Ecto neural progenitor cell (in vitro differentiated cells): ENCODE measurements at places on chromosomes 5 and 9.

DNA sequence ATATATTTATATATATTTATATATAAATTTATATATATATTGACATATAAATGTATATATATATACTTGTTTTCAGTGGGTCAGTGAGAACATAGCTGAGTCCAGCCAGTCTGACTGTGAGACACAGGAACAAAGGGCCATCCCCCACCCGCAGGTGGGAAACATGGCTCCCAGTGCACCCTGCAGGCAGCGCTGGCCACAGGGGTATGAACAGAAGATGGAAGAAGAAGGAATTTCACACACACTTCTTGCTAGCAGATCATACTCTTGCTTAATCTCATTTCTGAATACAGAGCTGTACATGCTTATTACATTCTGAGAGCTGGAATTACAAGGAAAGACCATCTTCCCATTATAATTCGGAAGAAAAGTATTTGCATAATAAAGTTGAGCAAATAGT, 595.4 kb downstream of the IRX1 start:
- DNase-seq = no peak

- DNase-seq = no peak
Observed at GRCh38 chr9:121622387-121623203, 28.8 kb upstream of the DAB2IP start.

DNA sequence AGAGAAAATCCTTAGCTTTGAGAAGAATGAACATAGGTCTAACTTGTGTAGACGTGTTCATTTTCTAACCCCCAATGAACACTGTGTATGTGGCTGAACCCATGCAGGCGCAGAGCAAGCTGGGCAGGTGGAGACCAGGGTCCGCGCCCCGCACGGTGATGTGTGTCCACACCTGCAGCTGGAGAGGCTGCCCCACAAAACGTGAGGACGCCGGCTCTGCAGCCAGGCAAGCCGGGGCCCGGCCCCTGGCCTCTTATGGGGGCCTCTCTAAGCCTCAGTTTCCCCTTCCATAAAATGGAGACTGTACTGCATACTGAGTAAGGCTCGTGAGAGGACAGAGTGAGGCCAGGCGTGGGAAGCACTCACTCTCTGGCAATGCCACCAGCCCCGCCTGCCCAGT, 124.7 kb upstream of the RAPGEF1 start:
- DNase-seq = no peak

DNA sequence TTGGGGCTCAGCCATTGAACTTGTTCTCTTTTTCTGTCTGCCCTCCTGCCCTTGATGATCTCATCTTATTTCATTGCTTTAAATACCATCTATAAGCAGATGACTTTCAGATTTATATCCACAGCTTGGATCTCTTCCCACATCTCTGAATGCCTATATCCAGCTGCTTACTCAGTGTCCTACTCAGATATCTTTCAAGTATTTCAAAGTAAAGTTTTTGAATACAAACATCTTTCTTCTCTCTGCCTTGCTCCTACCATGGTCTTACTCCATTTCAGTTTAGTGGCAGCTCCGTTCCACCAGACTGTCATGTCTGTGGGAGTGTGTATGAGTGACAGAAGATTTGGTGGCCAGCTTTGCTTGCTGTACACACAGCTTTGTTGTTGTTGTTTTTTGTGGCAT, 59.7 kb downstream of the ERBIN start:
- no peak for DNase-seq

- DNase-seq = no peak
Observed at GRCh38 chr5:7714119-7714518, 136.8 kb downstream of the CFAP90 start.

GRCh38 chr5:138569782-138570181, 5.4 kb downstream of the HSPA9 start:
- DNase-seq = no peak

GRCh38 chr5:172117977-172118701, 69.9 kb downstream of the STK10 start:
- DNase-seq = no peak

DNA sequence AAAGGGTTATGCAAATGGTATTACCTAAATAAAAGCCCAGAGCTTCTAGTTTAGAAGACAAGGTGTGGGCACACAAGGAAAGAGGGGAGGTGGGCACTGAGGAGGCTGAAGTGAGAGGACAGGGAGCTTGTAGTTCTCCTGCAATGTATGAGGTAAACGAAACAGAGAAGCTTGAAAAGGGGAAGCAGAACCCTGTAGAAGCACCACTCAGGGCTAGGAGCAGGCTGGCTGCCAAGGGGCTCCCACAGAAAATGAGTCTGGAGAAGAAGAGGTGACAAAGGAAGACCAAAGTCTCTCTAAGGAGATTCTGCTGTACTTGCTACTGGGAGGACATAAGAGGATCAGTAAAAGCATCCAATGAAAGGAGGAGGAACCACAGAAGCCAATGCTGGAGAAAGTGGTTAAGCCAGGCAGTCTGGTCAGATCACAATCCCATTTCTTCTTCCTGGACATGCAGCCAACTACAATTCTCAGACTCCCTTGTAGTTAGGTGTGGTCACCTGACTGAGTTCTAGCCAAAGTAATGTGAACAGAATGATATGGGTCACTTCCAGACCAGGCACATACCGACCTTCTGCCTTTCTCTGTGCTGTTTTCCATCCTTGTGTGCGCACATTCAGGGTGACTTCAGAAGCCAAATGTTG, 174.5 kb upstream of the MAP3K1 start:
- DNase-seq = no peak

DNA sequence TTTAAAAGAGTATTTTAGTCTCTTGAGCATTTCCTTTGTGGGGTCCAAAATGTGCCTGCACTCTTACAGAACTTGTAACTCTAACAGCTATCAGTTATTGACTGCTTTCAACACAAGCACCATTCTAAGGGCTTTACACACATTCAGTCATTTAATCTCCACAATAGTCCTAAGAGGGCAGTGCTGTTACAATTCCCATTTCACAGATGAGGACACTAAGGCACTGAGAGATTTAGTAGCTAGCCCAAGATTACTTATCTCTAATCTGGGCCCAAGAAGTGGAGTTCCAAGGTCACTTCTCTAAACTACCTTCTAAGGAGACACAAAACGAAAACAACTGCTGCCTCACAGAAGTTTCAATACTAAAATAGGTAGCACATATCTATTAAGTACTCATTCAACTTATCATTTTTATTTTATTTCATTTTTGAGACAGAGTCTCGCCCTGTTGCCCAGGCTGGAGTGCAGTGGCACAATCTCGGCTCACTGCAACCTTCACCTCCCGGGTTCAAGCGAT, 275.2 kb downstream of the CWC27 start:
- no peak for DNase-seq

- no peak for DNase-seq
Observed at GRCh38 chr9:3708751-3709150, 182.9 kb upstream of the RFX3 start.

DNA sequence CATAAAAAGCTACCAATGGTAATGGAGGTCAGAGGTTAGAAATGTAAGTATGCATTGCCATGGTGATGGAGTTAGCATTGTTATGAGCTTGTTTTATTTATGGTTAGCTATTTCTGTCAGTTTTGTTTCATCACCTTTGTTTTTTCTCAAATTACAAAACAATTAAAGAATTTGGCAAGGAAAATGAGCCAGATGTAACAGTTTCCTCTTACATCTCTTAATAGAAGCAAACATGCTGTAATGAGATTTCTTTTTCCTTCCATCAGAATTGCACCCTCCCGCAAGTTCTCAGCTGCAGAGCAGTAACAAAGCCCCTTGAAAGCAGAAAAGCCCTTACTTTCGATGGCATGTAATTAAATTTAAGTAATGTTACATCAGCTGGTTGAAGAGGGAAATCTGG, 233.0 kb downstream of the SGCD start:
- no peak for DNase-seq

GRCh38 chr5:150763023-150763769, 4.4 kb upstream of the DCTN4 start:
- no peak for DNase-seq

DNA sequence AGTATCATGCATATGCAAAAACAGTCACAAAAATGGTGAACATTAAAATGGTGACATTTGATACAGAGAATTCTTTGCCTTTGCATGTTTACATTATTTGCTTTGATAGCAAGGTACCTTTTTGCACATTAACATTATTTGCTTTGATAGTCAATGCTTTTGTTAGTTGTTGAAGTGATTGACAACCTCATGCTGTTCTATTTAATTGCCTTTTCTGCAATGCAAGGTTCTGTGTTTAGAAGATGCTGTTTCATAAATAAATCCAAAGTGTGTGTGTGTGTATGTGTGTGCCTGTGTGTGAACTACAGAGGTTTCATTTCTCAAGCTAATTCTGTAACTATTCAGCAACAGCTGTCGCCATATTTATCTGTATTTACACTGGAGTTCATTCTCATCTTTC, 668.7 kb downstream of the NR2F1-AS1 start:
- no peak for DNase-seq

DNA sequence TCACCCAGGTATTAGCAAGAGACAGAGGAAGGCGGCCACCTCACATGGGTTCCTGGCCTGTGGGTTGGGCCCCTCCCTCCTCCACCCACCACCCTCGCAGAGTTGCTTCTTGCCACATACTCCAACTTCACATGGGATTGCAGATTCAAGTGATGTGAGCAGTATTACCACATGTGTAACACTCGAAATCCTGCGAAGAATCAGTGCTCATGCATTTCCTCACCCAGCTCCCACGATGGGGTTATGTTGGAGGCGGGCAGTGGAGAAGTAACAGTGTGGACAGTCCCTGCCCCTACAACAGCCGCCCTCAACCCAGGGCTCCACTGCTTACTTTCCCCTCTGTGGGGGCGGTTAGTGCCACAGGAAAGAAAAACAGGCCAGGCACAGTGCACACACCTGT, 3.9 kb upstream of the FBP1 start:
- no peak for DNase-seq

GRCh38 chr5:154059583-154059982, 20.8 kb downstream of the MFAP3 start:
- no peak for DNase-seq

GRCh38 chr9:99718631-99719030, 103.1 kb upstream of the NR4A3 start:
- no peak for DNase-seq
